HFFc6 (cell line): ENCODE measurements at places on chromosomes 5 and 9.
A peak's percentile ranks its signal among the peaks of the same experiment; 100 is the strongest.

DNA sequence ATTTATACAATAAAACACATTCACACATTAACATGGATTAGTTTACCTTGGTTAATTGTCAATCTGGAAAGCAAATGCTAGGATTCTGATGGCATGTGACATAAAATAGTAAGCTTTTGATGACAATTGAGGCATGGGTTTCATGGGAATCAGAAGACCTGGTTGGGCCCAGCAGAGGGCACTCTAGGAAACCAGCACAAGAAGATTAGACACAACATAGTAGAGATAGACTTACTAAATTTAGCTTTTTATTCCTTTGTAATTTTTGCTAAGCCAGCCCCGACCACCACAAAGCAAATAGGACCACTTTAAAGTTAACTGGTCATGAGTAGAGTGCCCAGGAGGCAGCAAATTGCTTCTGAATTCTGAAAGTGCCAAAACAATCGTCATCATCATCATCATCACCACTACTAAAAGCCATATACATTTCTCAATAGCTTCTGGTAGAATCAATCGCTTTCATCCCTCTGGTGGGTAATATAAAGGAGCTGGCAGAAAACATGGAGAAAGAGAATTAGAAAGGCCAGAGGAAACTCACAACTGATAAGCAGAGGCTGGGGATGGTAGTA is 163.2 kb downstream of the ARRDC3 start:
- peak; percentile 19 for DNase-seq

- DNase-seq: no peak
These were observed 5.2 kb downstream of the ARSB start for GRCh38 chr5:78979909-78980308.

GRCh38 chr5:171706736-171707441 is 78.7 kb upstream of the SMIM23 start:
- no peak for DNase-seq

DNA sequence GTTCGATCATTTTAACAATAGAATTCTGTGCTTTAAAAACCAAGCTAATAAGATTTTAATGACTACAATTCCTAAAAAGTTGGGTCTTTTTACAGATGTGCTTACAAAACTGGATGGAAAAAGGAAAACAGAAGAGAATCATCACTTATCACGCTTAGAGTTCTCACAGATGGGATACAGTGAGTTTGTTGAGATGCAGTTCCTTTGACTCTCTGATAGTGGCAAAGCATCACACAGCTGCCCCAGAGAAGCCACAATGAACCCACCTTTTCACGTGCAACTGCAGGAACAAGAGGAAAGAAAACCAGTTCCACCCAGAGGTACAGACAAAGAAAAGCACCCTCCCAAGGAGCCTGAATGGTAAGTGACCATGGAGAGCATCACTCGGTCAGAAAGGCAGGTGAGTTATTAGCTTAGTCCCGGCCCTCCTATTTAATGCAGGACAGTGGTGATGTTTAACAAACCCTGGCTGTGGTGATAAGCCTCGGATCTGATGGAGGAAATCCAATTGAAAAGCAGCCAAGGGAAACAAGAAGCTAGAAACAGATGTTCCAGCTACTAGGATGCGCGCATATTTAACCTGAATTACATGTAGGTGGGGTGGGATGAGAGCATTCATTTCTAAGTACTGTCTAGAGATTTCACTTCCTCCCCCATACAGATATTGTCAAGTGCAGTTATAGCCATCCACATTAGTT is 167.7 kb downstream of the TARS1 start:
- DNase-seq: no peak

DNA sequence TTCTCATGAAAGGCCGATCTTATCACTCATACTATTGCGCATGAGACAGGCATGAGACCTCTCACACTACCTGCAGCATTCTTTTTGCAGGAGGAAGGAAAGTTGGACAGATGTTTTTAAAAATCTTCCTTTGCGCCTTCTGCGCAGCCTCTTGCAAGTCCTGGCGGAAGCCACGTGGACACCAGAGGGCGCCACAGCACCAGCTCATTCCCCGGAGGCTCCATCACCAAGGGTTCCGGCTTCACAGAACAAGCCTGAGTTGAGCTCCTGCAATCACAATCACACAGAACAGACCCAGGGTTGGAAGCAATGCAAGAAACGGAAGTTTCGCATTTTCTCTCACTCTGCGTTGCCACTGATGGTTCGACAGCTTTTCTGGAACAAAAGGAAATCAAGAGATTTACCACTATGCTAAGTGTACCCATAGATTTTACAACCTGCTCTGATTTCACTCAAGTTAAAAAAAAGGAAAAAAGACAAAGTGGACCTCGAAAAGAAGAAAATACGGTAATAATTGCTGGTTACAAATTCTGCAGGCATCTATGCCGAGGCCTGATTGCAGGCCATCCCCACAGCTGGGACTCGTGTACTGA is 304.7 kb upstream of the MSX2 start:
- DNase-seq: peak; percentile 41

- peak; percentile 48 for DNase-seq
These were observed 36.5 kb upstream of the EQTN start for GRCh38 chr9:27333241-27334052.

GRCh38 chr5:85545129-85545528 is 1072.6 kb upstream of the COX7C start:
- no peak for DNase-seq

GRCh38 chr5:66987949-66988838 is 208.4 kb downstream of the CD180 start:
- peak; percentile 21 for DNase-seq

DNA sequence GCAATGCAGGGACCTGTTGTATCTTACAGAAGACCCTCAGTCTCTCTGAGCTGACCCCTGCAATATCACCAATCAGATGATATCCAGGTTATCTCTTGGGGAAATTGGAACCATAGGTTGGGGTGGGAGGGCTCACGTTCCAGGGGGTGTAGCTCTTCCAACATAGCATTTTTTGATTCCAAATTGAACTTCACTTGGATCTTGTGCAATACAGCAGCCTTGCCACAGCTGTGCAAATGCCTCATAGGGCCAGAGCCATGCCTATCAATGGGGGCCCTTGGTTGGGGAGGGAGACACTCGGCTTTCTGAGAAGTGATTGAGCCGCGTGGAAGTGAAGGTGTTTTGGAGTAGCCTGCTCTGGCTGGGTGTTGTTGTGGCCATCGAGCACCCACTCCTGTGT is 117.2 kb upstream of the PITX1 start:
- DNase-seq: no peak

DNA sequence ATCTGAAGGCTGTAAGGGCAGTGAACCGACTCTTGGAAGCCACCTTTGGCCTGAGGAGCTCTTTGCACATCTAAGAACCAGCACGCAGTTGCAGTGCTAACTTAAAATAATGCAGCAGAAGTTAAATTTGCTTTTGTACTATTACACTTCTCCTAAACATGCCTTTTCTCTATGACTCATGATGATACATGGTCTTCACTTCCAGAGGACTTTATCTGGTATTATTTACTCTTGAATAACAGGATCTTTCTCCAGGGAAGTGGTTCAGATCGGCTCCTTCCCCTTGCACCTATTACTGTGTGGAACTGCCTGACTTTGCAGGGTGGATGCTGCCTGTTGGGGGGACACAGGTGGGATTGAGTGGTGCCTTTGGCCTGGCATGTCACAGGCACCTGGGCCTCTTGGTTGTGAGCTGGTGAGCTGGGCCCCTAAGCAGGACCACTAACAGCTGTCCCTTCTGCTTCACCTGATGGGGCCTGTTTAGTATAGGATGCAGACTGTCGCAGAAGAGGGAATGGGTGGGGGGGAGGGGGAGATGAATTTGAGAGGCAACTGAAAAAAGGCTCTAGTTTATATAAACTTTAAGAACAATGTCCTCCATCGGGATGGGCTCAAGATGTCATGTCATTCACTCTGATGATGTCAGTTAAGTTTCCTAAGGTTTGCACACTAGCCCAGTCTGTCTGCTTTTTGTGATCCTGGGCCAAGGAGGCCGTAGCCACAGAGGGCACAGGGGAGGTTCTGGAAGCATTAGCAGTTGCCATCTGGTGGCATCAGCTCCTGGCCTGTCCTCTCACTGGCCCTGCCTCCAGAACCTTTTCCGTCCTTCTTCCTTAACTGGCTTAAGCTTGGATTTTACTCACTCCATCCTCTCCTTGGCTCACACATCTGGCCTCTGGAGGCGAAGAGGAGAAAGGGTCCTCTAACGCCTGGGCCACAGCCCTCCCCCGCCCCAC is 33.9 kb upstream of the GABBR2 start:
- peak; percentile 43 for DNase-seq

GRCh38 chr5:32280656-32281081 is 32.1 kb downstream of the MTMR12 start:
- no peak for DNase-seq
